ENCODE measurements at places on chromosomes 5 and 9.
A peak's percentile ranks its signal among the peaks of the same experiment; 100 is the strongest.

GRCh38 chr5:132422720-132423437 is 53.4 kb downstream of the SLC22A5 start:
- DNase-seq, result no peak

DNA sequence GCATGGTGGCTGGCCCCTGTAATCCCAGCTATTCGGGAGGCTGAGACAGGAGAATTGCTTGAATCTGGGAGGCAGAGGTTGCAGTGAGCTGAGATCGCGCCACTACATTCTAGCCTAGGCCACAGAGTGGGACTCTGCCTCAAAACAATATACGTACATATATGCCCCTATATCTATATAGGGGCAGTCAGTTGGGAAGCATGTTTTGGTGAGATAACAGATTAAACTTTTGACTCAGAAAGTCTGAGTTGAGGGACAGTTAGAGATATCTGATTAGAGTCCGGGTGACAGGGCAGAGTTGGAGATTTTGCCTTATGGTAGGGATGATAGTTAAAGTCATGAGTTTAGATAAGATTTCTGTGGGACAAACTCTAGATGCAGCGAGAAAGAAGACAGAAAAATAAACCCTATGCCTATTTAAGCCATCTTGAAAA is 71.8 kb upstream of the ALDH1A1 start:
- no peak for DNase-seq

DNA sequence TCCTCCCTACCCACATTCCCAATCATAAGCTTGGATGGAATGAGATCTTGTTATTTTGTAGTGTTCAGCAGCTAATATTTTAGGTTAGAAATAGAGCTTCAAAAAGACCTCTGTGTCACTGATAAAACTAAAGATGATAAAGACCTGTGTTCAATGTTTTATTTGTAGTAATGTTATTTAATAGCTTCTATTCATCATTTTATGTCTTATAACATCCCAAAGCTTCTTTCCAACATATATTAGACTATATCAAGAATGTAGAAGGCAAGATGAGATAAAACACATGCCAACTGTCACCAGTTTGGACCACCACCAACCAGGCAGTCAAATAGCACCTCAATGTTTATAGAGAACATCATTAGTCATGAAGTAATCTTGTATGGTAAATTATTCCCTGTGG is 409.5 kb upstream of the ITGA1 start:
- DNase-seq, result no peak

DNA sequence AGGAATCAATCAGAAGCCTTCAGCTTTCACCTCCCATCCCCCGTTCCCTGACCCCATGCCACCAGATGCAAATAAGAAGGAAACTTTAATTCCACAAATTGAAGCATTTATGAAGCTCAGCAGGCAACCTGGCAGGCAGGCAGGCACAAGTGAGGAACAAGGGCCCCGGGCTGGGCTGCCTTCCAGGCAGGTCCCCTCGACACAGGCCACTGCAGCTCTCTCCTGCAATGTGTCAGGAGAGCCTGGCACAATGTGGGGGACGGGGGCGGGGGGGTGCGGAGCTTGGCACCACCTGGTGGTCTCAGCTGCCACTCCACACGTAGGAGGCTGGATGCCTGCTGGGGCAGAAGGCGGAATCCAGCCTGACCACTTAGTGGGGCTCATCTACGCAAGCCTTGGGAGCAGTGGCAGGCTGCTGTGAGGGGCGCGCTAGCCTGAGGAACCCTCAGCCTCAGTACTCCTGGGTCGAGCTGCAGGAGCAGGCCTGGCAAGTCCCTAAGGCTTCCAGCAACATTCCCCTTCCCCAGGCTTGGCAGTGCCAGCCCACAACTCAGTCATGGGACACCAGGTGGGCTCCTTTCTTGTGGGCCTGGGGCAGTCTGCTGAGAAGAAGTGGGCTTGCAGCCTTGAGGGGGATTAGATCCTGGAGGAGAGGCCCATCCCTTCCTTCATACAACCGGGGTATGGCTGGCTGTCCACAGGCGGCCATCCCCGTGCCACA is 50.2 kb upstream of the KCNMB1 start:
- DNase-seq, result no peak

- DNase-seq, result no peak
These were observed 390.3 kb upstream of the MEF2C start for GRCh38 chr5:89273289-89273688.

DNA sequence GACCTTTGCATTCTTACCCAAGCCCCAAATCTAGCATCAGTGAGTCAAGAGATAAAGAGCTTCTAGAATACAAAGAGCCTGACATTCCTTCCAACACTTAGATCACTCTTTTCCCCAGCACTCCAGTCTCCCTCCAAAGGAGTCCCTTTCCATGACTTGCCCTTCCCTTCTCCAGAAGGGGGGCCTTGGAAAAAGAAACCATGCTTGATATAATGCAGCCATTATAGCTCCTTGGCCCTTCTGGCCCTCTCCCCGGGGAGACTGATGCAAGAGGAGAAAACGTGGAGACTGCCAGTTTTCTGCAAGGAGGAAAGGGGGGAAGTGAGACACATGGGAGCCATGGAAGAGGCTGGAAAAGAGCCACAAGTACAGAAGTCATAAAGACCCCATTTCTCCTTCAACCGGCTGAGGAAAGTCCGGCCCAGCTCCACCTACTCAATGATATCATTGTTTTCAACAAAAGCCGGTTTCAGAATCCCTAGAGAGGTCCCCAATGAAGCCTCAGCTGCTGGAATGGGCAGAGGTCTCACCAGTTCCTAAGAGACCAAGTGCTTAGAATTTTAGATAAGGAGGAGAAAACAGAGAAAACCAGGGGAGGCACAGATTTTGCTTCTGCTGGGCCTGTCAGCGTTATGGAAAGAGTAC is 29.0 kb downstream of the ADAM19 start:
- no peak for DNase-seq

DNA sequence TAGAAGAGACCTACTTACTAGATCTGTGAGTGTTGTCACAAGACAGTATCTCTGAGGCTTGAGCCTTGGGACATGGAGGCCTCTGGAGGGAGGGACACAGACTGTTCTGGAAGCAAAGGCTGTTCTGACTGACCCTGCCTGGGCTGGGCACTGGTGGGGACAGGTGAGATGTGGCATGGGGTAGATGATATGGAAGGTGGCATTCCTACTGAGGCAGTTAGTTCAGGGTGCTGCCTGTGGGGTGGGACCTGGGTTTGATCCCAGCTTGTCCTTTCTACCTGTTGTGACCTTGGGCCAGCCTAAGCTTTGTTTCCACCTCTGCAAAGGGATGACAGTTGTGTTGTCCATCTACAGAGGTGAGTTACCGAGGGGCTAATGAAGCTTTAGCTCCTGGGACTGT is 140.2 kb downstream of the C9orf50 start:
- DNase-seq, result no peak

DNA sequence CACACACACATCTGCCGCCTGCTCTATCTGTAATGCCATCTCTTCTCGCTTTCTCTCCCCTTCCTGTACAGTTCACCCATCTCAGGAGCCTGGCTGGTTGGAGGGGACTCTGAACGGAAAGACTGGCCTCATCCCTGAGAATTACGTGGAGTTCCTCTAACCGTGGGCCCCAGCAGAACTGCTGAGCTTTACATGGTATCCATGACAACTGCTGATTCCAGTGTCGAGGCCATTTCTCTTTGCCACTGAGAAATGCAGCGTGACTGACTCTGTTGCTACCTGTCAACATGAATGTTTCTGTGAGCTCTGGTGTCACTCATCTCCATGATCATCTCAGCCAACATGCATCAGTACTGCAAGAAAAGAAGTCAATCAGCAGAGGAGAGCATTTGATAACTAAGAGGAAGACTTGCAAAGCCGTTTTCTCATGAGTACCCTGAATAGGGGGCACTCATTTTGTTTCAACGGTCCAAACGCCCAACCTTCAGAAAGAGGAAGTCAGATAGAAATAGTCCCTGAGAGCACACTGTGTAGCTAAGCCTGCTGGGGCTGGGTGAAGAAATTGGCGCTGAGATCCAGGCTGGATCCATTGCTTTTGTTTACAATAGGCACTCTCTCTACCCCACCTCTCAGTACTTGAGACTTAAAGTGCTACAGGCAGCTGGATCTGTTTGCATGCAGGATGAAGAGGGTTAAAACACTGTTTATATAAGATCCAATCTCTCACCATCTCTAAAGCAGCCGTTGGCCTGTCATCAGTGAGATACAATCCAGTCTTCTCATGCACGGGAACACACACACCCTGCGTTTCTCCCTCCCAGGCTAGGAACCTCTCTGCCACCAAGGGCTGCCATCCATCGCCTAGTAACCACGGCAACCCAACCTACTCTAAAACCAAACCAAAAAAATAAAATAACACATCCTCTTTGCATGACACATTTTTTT is 180.9 kb downstream of the NR3C1 start:
- DNase-seq, result no peak

DNA sequence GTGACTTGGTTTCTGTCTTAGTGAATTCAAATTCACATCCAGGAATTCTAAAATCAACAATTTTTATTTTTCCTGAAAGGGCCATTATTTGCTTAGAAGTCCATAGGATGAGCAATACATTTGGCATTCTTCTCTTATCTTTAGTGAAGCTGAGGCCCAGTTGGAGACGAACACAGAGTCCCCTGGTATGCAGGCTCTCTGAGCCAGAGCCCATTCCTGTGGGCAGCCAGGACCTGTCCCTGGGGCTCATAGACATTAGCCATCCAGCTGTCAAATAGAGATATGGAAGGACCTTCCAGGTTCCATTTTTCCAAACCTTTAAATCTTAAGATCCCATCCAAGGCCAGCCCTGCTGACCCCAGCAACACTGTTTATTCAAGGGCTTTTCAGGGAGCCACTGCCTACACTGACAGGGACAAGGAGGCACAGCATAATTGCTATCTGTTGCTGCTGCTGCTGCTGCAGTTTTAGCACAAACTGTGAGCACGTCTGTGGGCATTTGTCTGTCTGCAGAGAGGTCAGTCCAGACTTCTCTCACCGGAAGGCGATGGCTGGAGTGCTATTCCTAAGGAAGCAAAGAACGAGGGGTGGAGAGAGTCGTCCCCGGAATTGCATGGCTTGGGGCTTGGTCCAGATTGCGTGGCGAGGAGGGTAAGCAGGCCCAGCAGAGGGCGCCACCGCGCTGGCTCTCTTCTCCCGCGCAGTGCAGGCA is 639.0 kb downstream of the CCDC171 start:
- peak; percentile 26 for DNase-seq

GRCh38 chr9:84856181-84856632 is 186.7 kb downstream of the NTRK2 start:
- no peak for DNase-seq

- no peak for DNase-seq
These were observed 64.2 kb downstream of the MYO10 start for GRCh38 chr5:16871746-16872339.

DNA sequence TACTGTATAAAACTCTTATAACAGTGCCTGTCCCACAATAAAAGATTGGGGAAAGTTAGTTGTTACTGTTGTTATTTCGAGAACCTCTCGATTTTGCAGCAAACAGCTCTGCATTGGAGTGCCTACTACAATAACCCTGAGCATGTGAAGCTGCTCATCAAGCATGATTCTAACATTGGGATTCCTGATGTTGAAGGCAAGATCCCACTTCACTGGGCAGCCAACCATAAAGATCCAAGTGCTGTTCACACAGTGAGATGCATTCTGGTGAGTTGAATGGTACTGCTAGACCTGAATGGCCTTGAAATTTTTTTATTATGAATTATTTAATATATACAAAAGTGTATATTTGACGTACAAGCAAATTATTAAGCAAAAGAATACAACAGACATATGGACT is 123.2 kb downstream of the TEX10 start:
- DNase-seq, result no peak

GRCh38 chr5:143644727-143645126 is 167.2 kb upstream of the HMHB1 start:
- no peak for DNase-seq

DNA sequence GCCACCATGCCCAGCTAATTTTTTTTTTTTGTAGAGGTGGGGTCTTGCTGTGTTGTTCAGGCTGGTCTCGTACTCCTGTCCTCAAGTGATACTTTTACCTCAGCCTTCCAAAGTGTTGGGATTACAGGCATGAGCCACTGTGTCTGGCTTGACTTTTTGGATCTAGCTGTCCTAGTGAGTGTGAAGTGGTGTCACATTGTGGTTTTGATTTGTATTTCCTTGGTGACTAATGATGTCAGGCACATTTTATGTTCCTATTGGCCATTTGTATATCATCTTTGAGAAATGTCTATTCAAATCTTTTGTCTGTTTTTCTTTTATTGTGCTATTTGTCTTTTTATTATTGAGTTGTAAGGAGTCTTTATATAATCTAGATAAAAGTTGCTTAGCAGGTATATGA is 53.5 kb upstream of the MCCC2 start:
- no peak for DNase-seq

DNA sequence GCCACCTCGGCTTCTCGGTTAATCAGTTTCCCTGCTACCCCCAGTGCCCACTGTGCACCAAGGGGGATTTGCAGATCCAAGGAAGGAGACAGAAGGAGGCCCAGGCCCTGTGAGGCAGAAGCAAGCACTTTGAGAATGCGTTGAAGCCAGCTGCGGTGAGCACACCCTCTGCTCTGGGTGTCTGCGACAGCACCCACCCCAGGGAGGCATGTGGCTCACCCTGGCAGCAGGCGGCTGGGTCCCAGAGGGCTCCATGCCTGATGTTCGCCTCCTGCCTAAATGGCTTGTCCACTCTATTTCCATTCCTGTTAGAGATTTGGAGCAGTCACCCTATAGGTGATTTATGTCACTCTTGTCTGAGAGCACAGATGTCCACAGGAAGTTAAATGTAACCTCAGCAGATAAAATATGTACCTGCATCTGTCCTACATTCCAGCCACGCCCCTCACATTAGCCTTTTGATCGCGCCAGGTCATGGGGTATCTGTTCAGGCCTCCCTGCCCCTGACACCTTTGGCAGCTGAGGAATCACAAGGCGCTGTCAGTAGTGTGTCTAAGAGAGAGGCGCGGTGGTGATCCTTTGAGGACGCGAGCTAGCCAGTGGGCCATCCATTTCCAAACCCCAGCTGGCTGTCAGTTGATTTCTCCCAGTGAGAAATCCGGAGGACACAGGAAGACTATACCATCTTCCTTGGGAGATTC is 28.1 kb downstream of the PTGES2 start:
- no peak for DNase-seq

- DNase-seq, result no peak
These were observed 127.3 kb downstream of the MACROH2A1 start for GRCh38 chr5:135271533-135272310.

DNA sequence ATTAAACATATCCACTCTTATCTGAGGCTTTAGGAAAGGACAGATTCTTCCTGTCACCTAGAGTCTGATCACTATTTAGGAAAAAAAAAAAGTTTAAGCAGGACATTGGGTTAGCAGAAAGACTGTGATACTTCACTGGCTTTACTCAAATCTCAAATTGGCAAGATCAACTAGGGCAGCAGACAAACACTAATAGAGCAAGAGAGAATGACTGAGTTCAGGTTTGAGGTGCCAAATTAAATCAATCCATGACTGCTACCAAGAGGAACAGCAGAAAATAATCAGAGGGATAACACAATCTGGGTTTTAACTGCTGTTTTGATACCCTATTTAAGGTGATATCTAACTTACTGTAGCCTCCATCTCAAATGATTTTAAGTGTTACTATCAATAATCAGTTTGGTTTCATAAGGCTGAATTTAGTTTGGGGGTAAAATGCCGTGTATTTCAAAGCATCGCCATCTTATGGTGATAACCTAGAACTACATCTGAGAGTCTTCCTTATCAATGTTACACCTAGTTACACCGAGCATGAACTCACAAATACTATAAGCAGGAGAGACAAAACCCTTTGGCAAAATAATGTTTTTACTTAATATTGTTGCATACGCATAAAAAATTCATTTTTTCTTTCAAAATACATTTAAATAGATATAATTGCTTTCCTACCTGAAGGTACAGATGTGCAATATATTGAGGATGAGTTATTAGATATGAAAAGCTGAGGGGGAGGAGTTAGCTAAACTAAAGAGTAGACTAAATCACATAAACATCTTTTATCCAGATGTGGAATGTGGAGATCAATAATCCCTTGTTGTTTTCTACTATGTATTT is 286.4 kb upstream of the CDH12 start:
- DNase-seq, result no peak
